ENCODE measurements at places on chromosomes 4 and X.

DNA sequence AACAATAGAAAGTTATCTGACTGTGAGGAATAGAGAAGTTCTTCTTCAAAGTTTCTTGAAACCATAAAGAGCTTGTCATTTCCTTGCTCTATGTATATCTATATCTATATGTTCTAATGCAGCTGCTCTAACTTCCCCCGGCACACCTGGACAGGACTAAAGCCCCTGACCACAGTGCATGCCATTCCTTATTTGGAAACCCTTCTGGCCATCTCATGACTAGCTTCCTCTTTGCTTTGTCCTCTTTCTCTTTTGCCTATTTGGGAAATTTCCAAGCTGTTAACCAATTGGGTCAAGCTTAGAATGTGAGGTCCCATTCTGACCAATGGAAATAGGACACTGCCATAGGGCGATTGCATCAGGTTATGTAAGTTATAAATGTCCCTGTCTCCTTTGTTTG lies 1481.1 kb downstream of the STIM2 start:
- no peak for DNase-seq

DNA sequence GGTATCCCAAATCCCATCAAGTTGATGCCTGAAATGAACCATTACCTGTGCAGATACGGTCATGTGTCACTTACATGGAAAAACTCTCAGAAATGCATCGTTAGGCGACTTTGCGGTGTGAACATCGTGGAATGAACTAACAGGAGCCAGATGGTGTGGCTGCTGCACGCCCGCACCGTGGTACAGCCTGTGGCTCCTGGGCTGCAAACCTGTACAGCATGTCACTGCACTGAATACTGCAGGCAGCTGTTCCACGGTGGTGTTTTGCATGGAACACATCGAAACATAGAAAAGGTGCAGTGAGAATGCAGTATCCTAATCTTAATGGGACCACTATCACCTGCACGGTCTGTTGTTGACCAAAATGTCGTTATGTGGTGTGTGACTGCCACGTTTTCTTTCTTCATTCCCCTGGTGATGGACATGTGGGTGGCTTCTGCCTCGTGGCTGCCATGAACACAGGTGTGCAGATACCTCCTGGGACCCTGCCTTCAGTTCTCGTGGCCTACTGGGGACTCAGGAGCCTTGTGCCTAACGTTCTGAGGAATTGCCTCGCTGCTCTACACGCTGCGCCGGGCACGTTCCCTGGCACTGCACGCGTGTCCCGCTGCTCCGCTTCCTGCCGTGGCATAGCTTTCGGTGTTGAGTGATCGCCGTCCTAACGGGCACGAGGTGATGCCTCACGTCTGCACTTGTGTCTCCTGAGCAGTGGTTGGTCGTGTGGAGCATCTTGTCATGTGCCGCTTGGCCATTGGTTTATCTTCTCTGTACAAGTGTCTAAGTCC lies 18.5 kb downstream of the MAEA start:
- no peak for DNase-seq

DNA sequence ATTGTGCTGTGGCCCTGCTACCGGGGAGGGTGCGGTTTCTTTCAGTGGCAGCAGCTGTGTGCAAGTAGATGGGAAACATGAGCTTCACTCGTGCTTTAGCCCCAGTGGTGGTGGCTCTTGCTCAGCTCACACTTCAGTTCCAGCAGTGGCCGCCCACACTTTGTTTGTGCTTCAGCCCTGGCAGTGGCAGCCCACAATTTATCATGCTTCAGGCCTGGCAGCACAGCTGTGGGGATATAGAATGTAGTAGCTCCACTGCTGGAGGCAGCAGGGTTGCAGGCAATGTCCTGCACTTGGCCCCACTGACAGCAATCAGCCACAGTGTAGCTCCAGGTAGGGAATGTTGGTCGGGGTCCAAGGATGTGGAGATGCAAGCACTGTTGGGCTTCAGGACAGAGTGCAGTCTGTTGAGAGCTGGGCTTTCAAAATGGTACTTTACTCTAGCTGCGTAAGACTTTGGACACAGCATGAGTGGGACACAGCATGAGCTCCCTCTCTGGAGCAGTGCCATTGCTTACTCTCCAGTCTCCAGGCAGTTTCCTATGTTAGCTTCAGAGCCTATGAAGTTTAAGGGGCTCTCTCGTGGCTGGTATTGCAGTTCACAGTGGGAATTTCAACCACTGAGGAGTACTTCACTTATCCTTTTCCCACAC lies 413.1 kb downstream of the PDGFC start:
- DNase-seq, result no peak

GRCh38 chrX:97366237-97366636 lies 482.5 kb downstream of the RPA4 start:
- no peak for DNase-seq

- DNase-seq, result no peak
Measured at GRCh38 chr4:109005523-109005922, 242.7 kb upstream of the ETNPPL start.

DNA sequence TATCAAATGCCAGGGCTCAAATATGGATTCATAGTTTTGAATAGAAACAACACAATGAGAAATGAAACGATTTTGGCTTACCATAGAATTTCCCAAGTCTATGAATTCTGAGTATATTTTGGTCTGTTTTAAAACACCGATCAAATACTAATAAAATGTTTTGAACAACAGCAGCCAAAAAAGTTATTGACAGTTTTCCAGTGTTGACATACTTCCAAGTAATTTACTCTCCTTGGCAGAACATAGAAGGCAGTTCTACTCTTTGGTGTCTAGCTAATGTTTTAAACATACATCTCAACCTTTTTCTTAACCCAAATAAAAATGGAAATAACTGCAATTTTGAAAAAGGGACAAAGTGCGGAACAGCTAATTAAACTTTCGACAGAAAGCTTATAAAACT lies 1419.8 kb downstream of the ADGRL3 start:
- DNase-seq, result no peak

DNA sequence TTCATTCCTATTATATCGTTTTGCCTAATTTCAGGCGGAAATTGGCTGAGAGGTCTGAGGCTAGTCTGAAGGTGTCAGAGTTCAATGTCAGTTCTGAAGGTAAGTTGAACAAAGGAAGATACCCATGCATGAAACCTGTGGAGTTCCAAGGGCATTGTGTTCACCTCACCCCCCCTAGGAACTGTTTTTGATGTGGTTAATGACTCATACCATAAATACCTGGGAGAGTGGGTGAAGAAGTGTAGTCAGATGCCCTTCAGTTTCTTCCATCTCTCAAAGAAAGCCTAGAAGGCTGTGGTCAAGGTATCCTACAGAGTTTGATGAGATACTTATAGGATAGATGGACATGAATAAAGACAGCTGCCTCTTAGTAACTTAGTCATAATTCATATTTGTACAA lies 2.7 kb downstream of the UTP14A start:
- no peak for DNase-seq

DNA sequence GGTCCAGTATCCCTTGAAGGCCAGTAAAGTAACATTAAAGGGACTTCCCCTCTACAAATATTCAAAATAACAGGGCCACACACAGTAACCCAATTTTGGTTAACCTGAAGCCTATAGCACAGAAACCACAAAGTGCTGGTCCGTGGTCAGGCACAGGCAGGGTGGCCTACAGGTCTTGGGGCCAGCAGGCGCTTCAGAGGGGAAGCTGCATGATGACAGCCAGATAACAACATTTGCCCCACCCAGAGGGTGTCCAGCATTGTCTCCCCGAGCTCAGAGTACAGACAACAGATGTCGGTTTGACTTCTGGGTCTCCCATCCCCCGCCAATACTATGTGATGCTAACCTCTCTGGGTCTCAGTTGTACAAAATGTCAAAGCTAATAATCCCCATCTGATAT lies 51.1 kb downstream of the SH3KBP1 start:
- DNase-seq, result no peak

DNA sequence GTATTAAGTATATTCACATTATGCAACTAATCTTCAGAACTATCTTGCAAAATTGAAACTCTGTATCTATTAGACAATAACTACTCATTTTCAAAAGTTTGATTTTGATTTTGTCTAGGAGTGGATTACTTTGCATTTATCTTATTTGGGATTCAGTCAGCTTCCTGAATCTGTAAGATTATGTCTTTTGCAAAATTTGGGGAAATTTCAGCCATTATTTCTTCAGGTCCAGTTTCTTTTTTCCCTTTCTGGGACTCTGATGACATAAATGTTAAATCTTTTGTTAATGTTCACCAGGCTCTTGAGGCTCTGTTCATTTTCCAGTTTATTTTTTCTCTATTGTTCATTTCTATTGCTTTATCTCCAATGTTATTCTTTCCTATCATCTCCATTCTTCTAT lies 15.0 kb downstream of the RPS6KA3 start:
- no peak for DNase-seq

- no peak for DNase-seq
Measured at GRCh38 chr4:180953572-180953971, 1289.6 kb upstream of the TENM3 start.

DNA sequence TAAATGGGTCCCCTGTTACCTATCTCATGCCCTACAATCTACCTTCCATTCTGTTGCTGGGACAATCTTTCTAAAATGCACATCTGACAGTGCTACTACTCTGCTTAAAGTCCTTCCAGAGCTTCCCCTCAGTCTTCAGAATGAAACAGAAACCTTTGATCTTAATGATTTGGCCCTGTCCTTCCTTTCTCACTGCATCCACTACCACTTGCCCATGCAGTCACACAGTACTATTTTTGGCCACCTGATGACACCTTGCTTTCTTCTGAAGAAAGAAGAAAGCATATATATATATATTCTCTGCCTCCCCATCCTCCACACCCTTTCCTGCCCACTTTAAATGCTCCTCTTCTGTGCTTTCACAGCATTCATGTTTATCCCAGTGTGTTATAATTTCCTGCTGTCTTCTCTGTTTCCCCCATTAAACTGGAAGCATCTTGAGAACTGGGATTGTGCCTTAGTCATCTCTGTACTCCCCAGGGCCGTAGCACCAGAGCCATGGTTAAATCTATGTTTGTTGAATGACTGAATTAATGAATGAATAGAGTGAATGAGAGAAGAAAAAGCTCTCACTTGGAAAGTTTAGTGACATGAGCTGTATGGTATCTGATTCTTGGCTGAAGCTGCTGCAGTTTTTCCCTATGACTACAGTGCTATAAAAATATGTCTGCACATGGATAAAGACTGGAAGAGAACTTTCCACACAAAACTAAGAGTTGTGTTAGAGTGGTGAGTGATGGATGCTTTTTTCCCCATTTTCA lies 56.2 kb downstream of the RTL9 start:
- DNase-seq, result no peak

GRCh38 chrX:86047174-86047935 lies at the start of gene CHM:
CHM (minus strand) TSS chrX:86047558; CDS start chrX:86047532, 26 bp downstream.
- peak; percentile 76 for DNase-seq

- DNase-seq, result no peak
Measured at GRCh38 chrX:107750861-107751445, 24.6 kb downstream of the TSC22D3 start.

- peak; percentile 12 for DNase-seq
Measured at GRCh38 chr4:84750260-84750959, 167.5 kb downstream of the CDS1 start.

GRCh38 chr4:151294833-151295496 lies 18.0 kb downstream of the PRSS48 start:
- no peak for DNase-seq

GRCh38 chr4:162837241-162837640 lies 329.4 kb downstream of the NAF1 start:
- no peak for DNase-seq

DNA sequence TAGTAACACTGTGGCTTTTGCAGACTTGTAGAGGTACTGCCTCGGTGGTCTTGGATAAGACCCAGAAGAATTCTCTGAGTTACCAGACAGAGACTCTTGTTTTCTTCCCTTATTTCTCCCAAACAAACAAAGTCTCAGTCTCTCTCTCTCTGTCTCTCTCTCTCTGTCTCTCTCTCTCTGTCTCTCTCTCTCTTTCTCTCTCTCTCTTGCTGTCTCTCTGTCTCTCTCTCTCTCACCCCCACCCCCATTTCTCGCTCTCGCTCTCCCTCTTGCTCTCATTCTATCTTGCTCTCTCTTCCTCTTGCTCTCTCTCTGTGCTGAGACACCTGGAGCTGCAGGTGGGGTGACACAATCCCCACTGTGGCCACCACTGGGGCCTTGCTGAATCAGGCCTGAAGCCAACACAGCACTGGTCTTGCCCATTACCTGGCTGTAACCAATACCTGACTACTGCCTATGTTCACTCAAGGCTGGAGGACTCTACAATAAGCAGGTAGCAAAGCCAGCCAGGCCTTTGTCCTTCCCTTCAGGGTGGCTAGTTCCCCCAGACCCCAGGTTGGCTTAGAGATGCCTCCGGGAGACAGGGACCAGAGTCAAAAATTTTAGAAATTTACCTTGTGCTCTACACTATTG lies 12.3 kb downstream of the LOC101059915 start:
- DNase-seq, result no peak

DNA sequence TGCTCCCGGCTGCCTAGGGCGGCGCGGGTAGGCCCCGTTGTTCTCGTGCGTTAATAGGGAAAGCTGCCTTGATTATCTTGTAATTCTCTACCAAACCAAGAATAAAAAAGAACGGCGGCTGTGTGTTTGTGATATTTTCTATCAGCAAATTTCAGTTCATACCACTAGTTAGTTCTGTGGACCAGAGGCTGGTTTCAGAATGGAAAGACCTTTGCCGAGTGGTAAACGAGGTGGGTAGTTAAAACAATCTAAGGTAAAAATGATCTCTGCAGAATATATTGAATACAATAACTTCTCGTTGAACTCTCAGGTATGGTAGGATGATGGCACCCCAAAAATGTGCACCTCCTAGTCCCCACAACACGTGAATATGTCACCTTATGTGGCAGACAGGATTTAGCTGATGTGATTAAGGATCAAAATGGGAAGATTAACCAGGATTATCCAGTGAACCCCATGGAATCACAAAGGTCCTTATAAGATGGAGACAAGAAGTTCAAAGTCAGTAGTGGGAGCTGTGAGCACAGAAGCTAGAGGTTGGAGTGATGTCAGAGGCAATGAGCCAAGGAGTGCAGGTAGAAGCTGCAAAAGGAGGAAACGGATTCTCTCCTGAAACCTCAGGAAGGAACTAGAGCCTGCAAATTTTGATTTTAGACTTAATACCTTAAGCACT lies 574 bp upstream of the CFAP97 start:
- DNase-seq, result no peak

DNA sequence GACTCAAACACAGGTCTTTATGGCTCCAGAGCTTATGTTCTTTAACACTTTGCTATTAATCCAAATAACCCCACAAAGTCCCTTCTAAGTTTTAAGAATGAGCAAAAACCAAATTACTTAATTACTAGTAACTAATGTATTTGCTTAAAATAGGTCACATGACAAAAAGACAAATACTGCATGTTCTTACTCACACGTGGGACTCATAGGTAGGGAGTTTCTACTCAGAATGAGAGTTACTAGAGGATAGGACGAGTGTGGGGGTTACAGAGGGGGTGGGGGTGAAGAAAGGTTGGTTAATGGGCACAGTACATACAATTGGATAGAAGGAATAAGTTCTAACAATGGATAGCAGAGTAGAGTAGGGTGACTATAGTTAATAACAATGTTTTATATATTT lies 5.8 kb downstream of the RPS6KA3 start:
- no peak for DNase-seq

DNA sequence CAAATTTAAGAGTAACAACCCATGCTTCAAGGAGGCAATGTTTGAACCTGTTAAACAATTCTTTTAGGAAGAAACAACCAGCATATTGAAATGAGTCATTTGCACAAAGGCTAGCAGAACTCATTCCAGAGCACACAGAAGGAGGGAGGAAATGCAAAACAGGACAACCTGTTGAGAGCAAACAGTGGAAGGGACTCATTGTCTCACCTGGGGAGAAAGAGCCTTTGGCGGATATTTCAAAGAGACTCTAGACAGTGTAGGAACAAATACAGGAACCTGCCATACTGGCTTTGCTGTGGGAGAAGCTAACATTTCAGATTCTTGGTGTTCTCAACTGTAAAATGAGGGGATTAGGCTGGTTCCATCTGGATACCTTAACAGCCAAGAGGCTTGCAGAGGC lies 14.8 kb upstream of the RASGEF1B start:
- DNase-seq, result no peak

- DNase-seq, result no peak
Measured at GRCh38 chr4:175215657-175216056, 297.5 kb downstream of the ADAM29 start.
